Fibroblast of villous mesenchyme (primary cell): ENCODE measurements at places on chromosomes 1 and 21. TPM values are rescaled to one million over a fixed set of nuclear protein-coding genes. Genes with fewer than 3 reads are reported as not detected.

Gene CLCA1
- under 0.01 TPM in 1 of 2 replicates, not detected in the other for total RNA-seq

Gene OR2T11
- total RNA-seq, result not detected in 2 replicates

DNA sequence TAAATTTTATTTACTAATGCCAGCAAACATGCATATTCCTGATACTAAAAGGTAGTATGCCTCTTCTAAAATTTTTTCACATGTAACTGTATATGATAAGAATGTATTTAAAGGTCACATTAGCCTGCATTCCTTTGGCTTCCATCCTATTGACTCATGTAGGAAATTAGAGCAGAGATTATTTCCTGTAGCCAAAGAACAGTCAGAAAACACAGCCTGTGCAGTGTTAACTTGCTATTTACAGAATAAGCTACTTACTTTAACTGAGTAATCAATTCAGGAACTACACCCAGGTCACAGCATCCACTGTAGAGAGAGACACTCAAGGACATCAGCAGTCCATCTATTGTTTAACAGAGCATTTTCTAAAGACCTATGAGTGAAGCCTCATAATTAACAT, 154.5 kb upstream of the ADGRL4 start:
- DNase-seq, result peak; percentile 12

Gene S100A7
- total RNA-seq, result not detected in 2 replicates

- DNase-seq, result no peak
These were observed 95.8 kb upstream of the HOOK1 start for GRCh38 chr1:59718989-59719360.

DNA sequence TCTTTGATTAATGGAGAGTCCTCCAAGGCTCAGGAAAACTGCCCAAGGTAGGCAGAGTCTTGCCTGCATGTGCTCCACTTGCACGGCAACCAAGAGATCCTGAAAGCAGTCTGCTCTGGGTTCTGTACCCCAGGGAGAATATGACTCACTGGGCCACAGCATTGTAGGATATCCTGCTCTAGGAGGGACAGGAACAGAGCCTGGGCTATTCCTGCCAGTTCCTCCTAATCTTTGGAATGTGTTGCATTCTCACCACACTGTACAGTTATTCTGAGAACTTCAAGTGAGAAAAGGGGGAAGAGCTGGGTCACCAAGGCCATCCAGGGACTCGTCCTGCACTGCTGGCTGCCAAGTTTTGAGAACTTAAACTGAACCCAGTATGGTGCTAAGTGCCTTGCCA, 278.5 kb downstream of the MATN1 start:
- DNase-seq, result no peak

DNA sequence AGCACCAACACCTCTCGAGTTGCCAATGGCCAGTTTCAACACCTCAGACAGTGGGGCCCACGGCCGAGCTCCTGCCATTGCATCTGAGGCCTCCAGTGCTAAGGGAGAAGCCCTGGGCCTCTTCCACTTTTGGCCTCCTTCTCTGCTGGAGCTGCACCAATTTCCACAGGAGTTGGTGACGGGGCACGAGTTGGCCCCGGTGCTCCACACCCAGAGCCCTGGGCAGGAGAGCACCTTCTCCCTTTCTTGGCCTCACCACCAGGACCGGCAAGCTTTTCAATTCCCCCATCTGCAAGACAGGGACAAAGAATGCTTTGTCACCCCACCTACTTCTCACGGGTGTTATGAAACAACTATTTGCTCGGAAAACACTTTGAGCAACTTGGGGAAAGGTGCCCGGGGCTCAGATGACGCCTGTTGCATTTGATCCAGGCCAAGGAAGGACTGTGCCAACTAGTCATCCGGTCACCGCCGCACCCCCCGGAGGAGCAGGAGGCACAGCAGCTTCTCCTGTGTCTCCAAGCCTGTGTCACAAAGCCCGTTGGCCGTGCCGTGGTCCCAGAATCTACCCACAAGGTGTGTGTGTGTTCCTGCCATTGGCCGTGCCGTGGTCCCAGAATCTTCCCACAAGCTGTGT, 55.2 kb downstream of the TOMM20 start:
- no peak for DNase-seq

Gene KIAA0040
- under 0.01 and 0.64 TPM in 2 replicates for total RNA-seq

- peak; percentile 93 for DNase-seq
These were observed at the start of gene MRPL20 for GRCh38 chr1:1406821-1407635. TSS of gene MRPL20 (minus strand) at chr1:1407293. CDS start at chr1:1407217, 76 bp downstream.

Gene PRAMEF27
- total RNA-seq, result not detected in 2 replicates

DNA sequence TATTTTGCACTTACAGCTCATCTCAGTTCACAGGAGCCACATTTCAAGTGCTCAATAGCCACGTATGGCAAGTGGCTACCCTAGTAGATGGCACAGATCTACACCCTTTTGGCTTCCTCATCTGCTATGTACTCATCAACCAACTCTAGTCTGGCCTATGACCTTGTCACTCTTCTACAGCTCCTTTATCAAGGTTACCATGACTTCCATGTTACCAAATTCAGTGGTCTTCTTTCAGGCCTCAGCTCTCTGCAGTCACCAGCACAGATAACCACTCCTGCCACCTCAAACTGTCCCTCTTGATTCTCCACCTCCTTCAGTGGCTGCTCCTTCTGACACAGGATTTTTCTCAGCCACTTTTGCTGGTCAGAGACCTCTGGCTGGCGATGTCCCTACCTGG, 11.7 kb upstream of the USP48 start:
- no peak for DNase-seq

Gene AQP10
- total RNA-seq, result not detected in 2 replicates

DNA sequence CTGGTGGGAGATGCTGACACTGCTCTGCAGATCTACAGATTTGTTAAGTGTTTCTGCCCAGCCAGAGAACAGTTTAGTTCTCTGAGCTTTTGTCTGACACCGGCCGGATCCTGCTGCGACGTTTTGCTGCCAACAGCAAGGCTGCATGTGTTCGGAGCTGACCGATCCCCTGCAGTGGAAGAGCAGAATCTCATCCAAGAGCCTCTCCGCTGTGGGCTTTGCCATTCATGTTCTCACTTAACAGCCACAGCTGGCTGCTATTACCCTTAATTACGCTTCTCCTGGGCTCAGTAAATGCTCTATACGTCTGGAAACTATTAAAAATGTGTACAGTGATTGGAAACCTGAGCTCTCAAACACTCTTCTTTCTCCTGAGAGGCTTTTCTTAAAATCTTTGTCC, 105.3 kb downstream of the BCAR3 start:
- no peak for DNase-seq

- DNase-seq, result peak; percentile 82
These were observed 257.2 kb downstream of the FGGY start for GRCh38 chr1:59554011-59554663.

Gene PRAMEF8
- total RNA-seq, result not detected in 2 replicates

DNA sequence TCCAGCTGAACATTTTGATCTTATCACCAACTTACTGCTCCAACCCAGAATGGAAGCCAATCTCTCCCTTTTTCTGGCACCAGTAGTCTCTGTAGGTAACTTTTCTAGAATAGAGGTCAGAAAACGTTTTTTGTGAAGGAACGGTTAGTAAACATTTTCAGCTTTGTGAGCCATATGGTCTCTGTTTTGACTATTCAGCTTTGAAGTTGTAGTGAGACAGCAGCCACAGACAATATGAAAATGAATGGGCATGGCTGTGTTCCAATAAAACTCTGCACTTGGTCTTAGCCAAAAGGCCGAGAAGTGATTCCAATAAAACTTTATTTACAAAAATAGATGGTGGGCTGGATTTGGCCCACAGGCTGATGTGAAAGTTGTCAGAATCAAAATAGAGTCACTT, 28.9 kb downstream of the MAP10 start:
- no peak for DNase-seq

GRCh38 chr1:244226435-244226834, 175.4 kb downstream of the ZBTB18 start:
- no peak for DNase-seq
